ENCODE measurements at places on chromosomes 4 and X.

GRCh38 chr4:3767570-3768288, 1.5 kb downstream of the ADRA2C start:
- no peak for DNase-seq

DNA sequence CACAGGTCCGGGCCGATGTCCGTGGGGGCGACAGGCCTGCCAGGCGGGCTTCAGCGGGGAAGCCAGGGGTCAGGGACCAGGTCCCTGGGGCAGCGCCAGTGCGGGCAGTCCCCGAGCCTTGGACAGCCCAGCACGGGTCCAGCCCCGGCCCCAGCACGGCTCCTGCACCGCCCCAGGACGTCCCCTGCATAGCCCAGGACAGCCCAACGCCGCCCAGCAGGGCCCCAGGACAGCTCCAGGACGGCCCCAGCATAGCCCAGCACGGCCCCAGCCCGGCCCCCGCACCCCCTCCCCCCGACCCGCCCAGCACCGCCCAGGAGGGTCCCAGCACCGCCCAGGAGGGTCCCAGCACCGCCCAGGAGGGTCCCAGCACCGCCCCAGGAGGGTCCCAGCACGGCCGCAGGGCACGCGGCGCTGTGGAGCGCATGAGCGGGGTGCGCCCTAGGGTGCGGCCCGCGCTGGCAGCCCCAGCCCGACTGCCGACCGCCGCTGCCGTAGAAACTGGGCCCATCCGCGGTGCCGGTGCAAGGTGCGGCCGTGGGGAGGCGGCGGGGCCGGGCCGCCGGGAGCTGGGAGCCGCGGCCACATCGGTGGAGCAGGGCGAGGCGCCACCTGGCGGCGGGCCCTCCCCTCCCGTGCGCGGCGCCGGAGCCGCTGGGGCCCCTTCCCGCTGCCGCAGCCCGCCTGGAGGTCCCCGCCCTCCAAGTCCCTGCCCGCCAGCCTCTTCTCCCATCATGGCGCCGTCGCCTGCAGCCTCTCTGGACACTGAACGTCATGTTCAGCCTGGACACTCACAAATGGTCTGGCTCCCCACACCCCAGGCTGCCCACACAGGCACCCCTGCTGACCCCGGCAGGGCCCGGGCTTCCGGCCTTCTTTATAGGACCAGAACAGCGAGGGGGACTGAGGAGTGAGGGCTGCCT, 106.8 kb upstream of the NKX1-1 start:
- DNase-seq, result peak; percentile 85

GRCh38 chr4:126180642-126181041, 865.9 kb downstream of the FAT4 start:
- DNase-seq, result no peak

- DNase-seq, result no peak
Measured at GRCh38 chrX:4841216-4841745, 1127.8 kb upstream of the PRKX start.

DNA sequence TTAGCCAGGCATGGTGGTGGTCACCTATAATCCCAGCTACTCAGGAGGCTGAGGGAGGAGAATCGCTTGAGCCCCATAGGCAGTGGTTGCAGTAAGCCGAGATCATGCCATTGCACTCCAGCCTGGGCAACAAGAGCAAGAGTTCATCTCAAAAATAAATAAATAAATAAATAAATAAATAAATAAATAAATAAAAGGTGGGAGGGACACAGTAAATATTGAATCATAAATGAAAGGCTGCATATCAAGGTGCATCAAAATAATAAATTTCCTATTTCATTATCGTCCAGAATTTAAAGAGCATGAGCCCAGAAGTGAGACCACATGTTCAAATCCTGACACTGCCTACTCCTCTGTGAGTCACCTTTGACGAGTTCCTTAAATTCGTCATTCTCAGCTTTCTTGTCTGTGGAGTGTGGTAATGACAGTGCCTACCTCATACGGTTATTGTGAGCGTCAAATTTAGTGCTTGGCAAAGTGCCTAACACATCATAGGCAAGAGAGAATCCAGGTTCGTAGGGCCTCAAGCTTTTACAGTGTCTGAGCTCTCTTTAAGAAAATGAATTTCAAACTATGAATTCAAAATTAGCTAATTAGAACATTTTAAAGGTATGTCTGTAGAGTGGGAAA, 49.9 kb downstream of the IL15 start:
- no peak for DNase-seq

DNA sequence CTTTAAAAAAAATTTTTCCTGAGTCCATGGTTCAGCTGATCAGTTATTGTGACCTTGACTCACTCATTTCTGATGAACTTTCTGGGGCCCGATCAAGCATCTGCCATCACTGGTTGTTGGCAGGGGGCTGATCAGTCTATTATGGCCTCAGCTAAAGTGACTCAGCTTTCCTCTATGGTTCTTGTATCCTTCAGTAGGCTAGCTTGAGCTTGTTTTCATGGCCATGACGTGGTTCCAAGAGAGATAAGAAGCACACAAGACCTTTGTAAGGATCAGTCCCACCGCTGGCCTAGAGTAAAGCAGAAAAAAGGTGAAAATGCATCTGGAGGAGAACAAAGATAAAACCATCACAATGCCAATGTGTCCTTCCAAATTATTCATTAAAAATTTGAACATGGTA, 29.8 kb upstream of the EPGN start:
- DNase-seq, result no peak

All from HuH-7.5 (cell line).